ENCODE measurements at places on chromosomes 3 and 15.

DNA sequence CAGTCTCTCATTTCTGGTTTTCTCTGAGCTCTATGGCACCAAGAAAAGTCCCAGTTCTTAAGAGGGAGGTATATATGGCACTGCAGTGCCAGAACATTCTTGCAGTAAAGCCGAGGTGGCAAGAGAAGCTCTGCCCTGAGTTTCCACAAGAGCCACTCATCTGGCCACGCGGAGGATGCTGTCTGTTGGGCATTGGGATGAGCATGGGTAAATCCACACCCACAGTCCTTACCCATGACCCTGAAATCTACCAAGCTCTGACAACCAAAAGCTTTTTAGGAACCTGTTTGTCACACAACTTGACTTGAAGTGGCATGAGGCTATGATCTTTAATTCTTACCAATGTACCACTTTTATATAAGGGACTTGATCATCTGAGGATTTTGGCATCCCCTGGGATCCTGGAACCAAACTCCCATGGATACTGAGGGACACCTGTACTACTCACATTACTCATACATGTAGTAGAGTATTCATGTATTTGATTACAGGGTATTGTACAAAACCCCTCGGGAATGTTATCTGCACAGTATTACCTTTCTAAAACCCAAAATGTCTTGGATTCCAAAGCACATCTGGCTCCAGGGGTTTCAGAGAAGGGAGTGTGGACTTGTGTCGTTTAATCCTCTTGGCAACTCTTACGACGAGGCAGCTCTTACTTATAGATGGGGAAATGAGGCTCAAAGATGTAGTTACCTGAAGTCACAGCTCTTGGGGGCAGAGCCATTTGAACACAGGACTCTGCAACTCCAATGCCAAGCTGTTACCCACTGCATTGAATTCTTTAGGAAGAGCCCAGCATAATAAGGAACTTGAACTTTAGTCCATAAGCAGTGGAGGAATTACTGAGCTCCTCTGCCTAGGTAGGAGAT is 8.8 kb downstream of the RPL32 start:
- DNase-seq, result no peak

DNA sequence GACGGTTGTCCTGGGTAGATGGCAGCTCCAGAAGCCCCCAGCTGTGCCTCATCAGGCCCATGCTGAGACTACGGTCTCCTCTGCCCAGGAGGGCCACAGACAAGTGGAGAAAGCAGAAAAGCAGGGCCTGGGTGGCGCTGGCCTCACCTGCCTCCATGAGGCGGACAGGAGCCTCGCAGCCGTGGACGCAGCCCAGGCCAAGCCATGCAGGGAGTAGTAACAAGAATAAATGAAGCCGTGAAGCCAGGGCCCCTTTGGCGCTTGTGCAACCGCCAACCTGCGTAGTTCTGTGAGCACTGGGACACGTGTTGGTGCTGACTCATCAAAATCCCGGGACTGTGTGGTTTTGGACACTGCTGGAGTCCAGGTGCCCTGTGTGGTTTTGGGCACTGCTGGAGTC is 12.3 kb upstream of the MUC4 start:
- no peak for DNase-seq

- DNase-seq, result no peak
These were observed 71.6 kb upstream of the CSPG5 start for GRCh38 chr3:47650294-47650693.

DNA sequence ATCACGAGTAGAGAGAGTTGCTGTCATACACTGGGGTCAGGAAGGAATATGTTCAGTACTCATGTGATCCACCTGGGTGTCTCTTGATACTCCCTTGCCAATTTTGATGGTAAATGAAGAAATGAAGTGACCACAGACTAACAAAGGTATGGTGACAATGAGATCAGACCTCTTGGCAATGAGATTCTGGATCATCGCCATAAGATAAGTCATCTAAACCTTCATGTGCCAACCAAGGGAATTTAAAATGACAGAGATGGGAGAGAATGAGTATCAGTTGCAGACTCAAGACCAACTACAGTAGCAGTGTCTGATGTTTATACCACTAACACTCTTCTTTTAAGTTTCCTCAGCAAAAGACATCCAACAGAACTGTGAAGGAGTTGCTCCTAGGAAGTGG is 601.0 kb downstream of the MECOM start:
- DNase-seq, result no peak

- DNase-seq, result no peak
These were observed 75.4 kb upstream of the RGMA start for GRCh38 chr15:93164409-93164808.

DNA sequence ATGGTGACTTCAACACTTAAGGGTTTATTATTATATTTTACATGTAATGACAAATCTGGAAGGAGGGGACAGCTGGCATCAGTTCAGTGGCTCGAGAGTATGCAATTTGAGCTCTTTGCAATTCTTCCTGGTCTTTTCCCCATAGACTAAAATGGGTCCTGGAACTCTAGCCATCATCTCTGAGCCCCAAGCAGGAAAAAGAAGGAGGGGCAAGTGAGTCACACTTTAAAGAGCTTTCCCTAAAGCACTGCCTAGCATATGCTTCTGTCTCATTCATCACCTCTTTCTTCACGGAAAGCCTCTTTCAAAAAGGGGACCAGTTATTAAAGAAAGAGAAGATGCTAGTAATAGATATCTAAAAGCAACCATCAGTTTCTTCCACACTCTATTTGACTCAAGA is 466.3 kb downstream of the ZIC1 start:
- no peak for DNase-seq

DNA sequence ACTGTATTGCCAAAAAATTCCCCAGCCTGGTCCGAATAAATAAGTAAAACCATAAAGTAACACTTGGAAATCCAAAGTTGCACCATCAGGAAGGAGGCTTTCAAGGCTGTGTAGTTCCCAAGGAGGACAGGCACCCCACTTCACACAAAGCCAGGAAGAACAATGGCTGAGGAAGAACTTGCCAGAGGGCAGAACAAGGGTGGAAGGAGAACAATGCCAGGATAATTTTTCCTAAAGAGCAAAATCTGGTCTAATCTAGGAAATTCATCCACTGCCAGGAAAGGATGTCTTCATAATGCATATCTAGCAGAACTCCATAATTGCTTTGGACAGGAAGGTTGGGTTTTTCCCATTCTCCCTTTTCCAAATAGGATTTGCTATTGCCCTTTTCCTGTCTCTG is 15.7 kb upstream of the ARID3B start:
- DNase-seq, result no peak

DNA sequence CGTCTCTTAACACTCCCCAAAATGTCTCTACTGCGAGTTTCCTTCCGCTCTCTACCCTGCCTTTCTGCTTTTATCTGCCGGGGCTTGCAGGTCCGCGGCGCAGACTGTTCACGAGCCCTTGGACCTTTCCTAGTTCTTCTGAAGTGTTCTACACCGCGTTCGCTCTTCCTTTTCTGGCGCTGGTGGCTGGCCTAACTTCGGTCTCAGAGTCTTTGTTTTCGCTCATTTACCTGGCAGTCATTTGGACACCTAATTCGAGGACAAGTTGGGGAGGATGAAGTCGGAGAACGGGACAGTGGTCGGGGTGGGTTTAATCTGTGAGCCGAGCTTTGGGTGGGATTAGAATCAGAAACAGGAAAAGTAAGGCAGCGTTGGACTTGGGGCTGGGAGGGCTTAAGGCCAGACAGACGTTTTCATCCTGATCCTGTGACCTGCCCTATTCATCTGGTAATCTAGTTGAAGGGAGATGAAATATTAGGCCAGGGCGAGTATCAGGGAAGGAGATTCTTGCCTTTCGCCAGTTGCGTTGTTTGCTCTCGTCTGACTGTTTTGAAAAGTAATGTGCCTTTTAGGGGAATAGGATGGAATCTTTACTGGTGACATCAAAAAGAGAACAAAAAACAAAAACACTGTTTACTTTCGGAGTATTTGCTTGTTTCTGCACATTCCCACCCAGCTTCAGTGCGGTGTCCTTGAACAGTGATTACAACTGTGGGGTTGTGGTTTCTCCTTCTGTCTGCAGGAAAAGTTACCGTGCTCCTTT is 1.8 kb downstream of the DIPK2A start:
- peak; percentile 32 for DNase-seq

GRCh38 chr15:75648156-75649000 is 666 bp downstream of the SNX33 start:
- no peak for DNase-seq

DNA sequence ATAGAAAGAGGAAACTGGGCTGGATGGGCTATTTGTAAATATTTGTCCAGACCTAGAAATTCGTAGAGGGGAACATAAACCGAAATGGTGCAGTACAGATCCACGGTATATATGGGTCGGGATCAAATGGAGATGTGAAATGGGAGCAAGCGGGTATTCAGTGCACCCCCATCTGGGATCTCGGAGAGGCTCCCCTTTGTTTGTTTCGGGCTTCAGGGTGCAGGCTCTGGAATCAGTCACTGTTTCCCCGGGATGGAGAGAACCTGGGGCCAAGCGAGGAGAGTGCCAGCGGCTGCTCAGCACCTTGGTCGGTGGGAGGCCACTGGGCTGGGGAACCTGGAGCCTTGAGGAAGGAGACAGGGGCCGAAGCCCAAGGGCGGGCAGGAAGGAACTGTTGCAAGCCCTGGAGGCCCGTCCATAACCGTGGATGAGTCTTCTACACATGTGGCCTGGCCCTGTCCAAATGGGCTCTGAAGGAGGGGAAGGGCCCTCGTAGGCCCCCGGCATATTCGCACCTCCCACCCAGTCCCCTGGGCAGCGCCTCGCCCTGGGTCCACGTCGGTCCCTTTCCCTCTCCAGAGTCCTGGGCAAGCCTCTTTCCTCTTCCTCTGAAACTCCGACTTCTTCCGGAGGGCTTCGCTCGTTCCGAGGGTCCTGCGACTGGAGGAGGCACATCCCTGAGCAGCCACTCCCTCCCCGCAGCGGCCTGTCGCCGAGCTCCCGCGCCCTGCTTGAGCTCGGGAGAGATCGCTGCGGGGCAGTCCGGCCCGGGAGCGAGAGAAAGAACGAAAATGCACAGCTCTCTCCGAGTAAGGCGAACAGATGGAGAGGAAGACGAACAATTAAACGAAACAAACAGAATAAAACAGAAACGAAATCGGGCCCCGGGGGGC is 3.0 kb downstream of the ISL2 start:
- no peak for DNase-seq

DNA sequence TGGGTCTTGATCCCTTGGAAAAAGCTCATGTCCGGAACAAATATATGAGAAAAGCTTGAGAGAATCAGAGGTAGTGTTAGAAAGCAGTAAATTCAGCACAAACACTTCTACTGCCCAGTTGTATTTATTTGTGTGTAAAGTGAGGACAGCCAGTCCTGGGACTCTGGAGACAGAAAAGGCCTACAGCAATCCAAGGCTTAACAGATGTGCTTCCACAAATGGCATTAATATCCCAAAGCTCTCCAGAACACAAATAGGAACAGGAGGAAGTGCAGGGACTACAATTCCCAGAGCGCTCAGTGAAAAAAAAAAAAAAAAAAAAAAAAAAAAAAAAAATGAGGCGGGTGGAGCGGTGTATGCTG is 390 bp upstream of the AP2M1 start:
- DNase-seq, result no peak

DNA sequence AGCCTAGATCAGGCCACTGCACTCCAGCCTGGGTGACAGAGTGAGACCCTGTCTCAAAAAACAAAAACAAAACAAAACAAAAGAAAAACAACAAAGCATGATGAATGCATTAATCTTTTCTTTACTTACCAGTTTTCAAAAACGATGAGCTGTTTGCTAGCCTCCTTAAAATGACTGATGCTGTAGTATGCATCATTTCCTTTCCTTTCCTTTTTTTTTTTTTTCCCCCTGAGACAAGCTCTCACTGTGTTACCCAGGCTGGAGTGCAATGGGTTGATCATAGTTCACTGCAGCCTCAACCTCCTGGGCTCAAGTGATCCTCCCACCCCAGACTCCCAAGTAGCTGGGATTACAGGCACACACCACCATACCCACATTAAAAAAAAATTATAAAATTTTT is 202.0 kb downstream of the ADAMTSL3 start:
- DNase-seq, result no peak

DNA sequence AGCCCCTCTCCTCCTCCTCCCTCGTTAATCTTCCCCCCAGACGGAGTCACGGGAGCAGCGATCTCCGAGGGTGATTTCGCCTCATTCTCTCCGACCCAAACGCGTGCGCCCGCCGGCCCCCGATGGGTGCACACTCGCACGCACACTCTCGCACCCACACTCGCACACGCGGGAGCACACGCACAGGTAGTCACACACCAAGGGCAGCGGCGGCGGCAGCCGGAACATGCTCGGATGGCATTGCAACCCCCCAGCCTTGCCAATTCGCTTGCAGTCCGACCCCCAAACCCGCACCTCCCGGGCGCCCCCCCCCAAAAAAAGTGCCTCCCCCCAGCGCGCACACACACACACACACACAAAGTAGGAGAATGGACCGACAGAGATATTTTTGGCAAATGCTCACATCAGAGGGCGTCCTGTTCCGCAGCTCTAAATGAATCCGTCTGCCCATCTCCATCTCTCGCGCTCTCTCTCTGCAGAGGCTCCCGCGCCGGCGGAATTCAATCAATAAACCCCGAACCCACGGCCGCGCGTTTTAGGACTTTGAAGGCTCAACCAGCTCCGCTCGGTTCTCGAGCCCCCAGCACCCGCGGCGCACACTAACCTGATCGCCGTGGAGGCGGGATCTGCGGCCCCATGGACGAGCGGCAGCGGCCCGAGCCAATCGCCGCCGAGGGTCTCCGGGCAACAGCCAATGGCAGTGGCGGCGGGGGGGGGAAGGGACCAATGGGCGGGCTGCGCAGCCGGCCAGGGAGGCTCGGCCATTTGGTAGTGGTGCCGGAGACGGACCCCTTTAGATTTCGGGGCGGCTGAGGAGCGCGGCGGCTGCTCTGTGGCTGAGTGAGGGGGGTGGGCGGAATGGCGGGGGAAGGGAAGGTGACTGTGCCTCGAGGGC is at the start of gene ANP32A:
Gene ANP32A (minus strand): TSS at position 601 of the 895 bp plus-strand sequence. CDS start 144 bp downstream, at position 457.
- DNase-seq, result peak; percentile 95

DNA sequence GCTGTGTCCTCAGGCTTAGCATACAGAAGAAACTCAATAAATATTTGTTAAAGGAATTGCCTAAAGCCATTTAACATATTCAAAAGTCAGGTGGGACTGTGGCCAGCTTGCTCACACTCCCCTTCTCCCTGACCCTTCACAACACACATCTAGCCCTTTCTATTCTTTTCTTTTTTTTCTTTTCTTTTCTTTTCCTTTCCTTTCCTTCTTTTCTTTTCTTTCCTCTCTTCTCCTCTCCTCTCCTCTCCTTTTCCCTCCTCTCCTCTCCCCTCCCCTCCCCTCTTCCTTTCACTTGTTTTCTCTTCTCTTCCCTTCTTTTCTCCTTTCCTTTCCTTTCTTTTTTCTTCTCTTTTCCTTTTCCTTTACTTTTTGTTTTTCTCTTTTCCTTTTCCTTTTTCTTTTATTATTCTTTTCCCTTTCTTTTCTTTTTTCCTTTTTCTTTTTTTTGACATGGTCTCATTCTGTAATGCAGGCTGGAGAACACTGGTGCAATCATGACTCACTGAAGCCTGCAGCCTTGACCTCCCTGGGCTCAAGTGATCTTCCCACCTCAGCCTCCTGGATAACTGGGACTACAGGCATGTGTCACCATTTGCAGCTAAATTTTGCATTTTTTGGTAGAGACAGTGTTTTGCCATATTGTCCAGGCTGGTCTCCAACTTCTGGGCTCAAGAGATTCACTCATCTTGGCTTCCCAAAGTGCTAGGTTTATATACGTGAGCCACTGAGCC is 377.8 kb downstream of the GRM7 start:
- no peak for DNase-seq

- DNase-seq, result peak; percentile 8
These were observed 395 bp downstream of the ZFAND6 start for GRCh38 chr15:80059786-80060355.

Data from stimulated activated CD8-positive, alpha-beta memory T cell treated with anti-CD3 and anti-CD28 coated beads, Interleukin-7, amount 100 ng/mL, for 1 hour (primary cell).